ENCODE measurements at places on chromosomes 16 and 17.

DNA sequence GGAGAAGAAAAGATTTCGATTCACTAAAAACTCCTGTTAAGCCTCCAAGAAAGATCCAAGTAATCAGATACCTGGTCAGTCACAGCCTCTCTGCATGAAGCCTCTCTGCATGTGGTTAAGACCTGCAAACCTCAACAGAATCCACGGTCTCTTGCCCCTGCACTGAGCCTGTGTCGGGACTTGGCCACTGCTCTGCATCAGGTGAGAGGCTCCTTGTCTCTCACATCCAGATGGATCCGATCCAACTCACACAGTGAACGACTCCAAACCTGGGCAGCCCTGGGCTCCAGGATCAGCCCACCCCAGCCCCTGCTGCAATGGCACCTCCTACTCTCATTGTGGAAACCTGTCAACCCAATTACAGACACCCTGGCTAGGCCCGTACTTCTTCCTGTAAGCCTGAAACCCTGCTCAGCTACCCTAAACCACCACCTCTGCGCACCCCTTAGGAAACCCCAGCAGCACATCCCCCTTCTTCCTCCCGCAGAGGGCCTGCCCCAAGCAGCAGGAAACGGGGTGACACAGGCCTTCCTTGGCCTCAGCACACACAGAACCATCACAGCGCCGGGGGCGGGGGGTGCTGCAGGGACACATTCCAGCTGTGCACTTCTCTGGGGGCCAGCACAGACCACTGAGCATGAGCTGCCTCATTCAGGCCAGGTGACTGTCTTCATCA, 129.5 kb downstream of the ANKRD11 start:
- DNase-seq = no peak

- peak; percentile 35 for DNase-seq
Measured at GRCh38 chr17:66540131-66540781, 237.8 kb downstream of the PRKCA start.

GRCh38 chr16:73565263-73565662, 517.3 kb upstream of the ZFHX3 start:
- DNase-seq = no peak

DNA sequence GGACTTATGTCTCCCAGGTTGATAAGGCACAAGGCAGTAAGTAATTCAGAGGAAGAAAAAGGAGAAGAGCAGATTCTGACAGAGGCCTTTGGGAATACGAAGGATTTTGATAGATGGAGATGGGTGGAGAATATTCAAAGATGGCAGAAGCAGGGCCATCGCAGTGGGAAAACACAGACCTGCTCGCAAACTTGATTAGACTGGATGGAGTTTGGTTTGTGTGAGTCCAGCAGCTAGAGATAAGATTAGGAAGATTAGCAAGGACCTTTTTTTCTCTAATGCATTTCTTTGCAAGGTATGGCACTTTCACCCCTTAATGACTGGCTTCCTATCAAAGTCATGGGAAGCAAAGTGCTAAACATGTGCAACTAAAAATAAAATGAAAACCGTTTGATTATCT, 196.7 kb downstream of the FTO start:
- DNase-seq = no peak

DNA sequence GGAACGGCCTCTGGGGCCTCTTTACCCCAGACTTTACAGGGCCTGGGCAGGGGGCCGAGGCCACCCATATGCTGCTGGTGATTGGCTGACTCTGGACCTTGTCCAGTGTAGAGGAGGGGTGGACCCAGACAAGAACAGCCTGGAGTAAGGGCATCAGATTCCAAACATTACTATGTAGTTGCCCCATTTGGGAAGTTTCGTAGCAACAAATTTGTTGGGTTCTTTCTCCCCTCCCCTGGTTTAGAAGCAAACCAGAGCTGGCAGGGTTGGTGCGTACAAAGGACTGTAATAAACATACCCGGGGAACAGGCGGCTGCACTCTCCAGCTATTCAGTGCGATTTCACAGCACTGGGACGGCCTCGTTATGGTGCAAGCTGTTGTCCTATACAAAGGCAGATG, 145.5 kb downstream of the NTN1 start:
- DNase-seq = no peak

DNA sequence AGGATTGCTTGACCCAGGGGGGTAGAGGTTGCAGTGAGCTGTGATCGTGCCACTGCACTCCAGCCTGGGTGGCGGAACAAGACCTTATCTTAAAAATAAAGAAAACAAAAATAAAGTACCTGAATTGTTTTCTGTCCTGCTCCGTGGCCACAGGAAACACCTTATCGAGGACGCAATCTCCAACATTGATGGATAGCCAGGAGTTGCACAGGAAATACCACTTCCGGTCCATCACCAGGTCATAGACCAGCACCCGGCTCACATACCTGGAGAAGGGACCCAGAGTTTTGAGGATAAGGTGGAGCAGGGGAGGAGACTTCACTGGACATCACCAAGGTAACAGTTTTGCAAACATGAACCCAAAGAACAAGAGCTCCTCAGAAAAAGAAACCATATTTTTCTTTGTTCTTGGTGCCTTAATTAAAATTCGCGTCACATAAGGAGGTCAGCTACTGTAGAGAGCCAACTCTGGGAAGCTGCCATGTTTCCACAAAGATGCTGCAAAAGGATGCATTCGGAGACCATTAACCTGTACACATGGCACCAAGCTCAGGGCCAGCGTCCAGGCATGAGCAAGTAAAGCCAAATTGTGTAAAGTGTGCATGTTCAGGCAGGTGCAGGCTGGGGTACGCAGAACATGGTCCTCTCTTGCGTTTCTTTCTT, 55.6 kb upstream of the GCSH start:
- no peak for DNase-seq

DNA sequence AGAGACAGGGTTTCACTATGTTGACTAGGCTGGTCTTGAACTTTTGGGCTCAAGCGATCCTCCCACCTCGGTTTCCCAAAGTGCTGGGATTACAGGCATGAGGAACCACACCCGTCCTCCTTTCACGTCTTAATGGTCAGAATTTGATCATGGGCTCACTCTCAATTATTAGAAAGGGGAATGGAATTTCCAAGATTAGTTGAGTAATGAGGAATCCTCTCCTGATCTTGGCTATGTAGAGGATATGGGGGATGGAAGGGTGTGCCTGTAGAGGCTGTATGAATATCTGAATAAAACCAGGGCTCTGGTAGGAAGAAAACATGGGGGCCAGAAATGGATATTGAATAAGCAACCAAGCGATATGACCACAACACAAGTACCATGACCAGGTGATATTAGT, 25.9 kb upstream of the SMURF2 start:
- no peak for DNase-seq

DNA sequence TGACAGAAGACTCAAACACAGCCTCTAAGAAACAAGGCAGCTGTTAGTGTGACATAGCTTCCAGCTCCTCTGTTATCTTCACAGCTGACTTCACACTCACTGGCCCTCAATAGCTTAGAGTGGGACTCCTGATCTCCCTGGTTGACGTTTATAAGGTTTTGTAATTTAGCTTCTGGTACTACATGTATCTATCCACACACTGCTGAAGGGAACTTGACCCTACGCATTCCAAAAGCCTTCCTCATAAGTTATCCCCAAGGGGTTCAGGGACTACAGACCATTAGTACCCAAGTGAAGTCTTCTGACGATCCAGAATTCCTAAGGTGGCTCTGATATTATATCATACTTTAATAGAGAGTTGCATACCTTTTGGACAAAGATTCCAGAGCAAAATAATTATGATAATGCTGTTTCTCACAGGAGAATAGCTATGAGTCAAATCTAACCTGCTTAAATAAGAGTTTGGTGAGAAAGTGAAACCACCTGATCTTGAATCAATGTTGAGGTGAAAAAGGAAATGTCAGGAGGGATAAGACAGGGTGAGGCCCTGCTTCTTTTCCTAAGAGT, 14.5 kb downstream of the ACACA start:
- no peak for DNase-seq

DNA sequence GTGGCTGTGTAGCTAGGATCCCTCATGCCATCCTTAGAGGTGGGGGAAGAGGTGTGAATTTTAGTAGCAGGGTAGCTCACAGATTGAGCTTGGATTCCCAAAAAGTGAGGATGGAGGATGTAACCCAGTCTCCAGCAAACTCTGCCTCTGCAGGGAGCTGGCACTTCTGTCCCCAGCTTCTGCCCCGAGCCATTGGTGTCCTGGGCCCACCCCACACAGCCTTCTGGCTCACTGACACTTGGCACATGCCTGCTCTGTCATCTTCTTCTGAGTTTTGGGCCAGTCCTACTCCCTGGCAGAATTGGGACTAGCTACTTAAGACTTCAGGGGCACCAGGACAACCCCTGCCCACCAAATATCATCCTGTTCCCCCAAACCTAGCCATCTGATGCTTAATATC, 2.3 kb downstream of the CACNG5 start:
- no peak for DNase-seq

- DNase-seq = no peak
Measured at GRCh38 chr16:27316038-27316680, 2.4 kb downstream of the IL4R start.

- no peak for DNase-seq
Measured at GRCh38 chr16:13554005-13554404, 365.9 kb upstream of the ERCC4 start.

DNA sequence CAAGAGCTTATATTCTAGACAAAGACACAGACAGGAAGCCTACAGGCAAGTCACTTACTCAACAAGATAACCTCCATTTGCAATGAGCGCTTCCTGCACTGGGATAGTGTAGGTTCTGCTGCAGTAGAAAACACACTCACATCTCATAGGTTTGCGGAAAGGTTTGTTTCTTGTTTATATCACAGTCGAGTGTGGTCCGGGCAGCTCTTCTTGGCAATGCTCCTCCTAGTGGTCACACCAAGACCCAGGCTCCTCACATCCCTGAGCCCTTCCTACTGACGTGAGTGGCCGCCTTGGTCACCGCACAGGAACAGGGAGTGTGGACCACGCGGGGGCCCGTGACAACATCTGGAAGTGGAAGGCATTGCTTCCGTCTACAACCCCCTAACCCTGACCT, 48.0 kb upstream of the RBFOX3 start:
- no peak for DNase-seq

DNA sequence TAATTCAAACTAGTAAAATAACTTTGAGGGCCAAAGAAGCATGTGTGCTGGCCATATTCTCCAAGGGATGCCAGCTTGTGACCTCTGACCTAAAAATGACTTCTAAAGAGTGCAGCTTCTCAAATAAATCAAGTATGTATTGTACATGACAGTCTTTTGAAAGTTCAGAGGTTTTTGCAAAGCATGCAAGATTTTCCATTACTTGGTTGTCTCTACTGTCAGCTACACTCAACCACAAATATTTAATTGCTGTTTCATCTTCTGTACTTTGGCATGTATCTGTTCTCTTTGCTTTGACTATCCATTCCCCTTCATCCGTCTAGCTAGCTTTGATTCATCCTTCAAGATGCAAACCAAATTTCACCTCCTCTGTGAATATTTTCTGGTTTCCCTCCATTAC, 121.9 kb upstream of the HS3ST2 start:
- DNase-seq = no peak

DNA sequence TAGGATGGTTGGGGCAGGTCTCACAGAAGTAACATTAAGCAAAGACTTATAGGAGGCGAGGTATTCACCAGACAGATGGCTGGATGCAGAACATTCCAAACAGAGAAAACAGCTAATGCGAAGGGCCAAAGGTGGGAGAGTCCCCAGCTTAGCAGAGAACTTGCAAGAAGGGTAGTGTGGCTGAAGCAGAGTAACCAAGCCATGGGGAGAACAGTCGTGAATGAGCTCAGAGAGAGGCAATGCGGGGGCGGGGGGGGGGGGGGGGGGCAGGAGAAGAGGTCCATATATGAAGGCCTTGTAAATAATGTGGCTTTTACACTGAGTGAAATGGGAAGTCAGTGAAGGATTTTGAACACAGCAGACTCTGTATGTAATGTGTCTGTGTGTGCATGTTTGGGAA, 81.3 kb downstream of the SMG6 start:
- DNase-seq = no peak

- DNase-seq = no peak
Measured at GRCh38 chr16:84124257-84125073, 7.7 kb upstream of the MBTPS1 start.

GRCh38 chr17:40346765-40347158, 17.8 kb downstream of the GJD3 start:
- DNase-seq = no peak

DNA sequence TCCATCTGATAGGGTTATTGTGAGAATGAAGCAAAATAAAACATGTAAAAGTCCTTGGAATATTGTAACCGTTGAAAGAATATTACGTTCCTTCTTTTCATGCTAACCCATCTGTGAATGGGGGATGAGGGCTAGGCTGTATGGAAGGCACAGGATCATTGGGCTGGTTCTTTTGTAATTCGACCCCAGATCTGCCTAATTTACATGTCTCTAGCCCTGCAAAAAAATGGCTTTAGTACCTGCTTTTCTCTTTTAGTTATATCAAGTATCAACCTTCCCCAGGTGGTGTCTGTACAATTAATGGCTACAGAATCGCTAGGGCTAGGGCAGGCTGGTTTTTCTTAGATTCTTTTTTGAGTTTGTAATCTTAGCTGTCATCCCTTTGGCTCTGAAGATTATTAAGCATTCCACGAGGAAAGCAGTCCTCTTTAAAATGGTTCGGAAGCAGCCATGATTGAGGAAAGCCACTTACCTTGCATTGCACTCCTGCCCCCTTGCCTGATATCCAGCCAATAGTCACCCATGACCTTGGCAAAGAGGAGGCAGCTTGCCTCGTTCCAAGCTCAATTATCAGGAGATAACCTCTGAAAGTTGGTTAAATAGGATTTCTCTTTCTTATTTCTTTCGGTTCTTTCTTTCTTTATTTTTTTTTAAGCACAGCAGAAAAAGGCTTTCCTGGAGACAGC, 153.9 kb upstream of the ZKSCAN2 start:
- DNase-seq = no peak

DNA sequence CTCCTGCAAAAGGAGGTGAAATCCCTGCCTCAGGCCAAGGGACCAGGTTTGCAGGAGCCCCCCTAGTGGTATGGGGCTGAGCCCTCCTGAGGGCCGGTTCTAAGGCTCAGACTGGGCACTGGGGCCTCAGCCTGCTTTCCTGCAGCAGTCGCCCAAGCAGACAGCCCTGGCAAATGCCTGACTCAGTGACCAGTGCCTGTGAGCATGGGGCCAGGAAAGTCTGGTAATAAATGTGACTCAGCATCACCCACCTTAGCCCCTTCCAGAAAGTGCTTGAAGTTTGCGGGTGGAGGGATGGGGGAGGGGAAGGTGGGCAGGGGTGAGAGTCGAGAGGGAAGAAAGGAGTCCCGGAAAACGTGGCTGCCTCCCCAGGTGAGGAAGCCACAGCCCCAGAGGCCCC, 2.1 kb downstream of the MC1R start:
- no peak for DNase-seq

DNA sequence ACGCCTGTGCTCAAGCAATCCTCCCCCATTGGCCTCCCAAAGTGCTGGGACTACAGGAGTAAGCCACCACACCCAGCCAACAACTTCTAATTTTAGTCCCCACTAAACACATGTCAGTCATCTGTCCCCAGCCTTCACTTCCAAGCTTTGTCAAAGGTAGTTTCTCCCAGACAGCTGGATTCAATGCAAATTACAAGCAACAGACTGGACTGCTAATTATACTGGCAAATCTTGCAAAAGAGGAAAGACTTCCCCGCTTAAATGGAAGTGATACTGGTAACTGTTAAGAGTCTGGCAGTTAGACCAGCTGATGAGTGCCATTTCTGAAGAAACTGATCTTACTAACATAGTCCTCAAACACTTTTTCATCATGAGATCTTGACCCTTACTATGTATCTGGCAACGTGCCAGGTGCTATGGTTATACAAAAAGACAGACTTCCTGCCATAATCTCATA, 8.2 kb upstream of the GGA2 start:
- no peak for DNase-seq

Measured in left ventricle myocardium inferior (tissue), 1 donor.